ENCODE measurements at places on chromosomes 3 and 15. TPM values are rescaled to one million over a fixed set of nuclear protein-coding genes. Genes with fewer than 3 reads are reported as not detected.

Gene KNG1
- total RNA-seq, result 0.91 TPM

Gene MNS1
- total RNA-seq, result 1.5 TPM

Gene CLDN18
- not detected for total RNA-seq

Gene SLC22A13
- not detected for total RNA-seq

Gene KLF15
- total RNA-seq, result 52.7 TPM

Gene THRB
- 13.0 TPM for total RNA-seq

Gene GOLGA6L4
- total RNA-seq, result 3.6 TPM

Gene GUCA1C
- total RNA-seq, result not detected

Gene SLC38A3
- total RNA-seq, result 0.41 TPM

Gene CKMT1B
- total RNA-seq, result 18.9 TPM

Gene ANKUB1
- total RNA-seq, result not detected

Gene SHQ1
- 12.9 TPM for total RNA-seq

Gene ZBTB47
- 38.0 TPM for total RNA-seq

Gene CCDC9B
- total RNA-seq, result 9.0 TPM

Gene ISLR2
- 1.9 TPM for total RNA-seq

Gene GHSR
- not detected for total RNA-seq

Gene ARPP21
- not detected for total RNA-seq

Gene MEIS2
- 53.4 TPM for total RNA-seq

Gene LRRIQ4
- total RNA-seq, result 0.74 TPM

Gene COL7A1
- total RNA-seq, result 84.8 TPM

Gene TMC3
- 0.14 TPM for total RNA-seq

Gene ZNF774
- total RNA-seq, result 7.5 TPM

Data from prostate gland (tissue), 2 donors.